ENCODE measurements at places on chromosomes 3 and 15. TPM values are rescaled to one million over a fixed set of nuclear protein-coding genes. Genes with fewer than 3 reads are reported as not detected.

LIPH gene
- total RNA-seq, result 115 TPM

XYLB gene
- 16.4 TPM for total RNA-seq

THOC7 gene
- total RNA-seq, result 54.5 TPM

SCN11A gene
- 1.9 TPM for total RNA-seq

- H3K4me1 ChIP-seq, result no peaks in the 10 kb centered on the region
- no peak overlapping the region for H3K4me3 ChIP-seq
- no peaks in the 10 kb centered on the region for H3K27me3 ChIP-seq
- H3K36me3 ChIP-seq, result no peaks in the 10 kb centered on the region
- H3K27ac ChIP-seq, result no peak overlapping the region
Observed at GRCh38 chr3:59267021-59267420, 217.2 kb upstream of the CFAP20DC start.

DNA sequence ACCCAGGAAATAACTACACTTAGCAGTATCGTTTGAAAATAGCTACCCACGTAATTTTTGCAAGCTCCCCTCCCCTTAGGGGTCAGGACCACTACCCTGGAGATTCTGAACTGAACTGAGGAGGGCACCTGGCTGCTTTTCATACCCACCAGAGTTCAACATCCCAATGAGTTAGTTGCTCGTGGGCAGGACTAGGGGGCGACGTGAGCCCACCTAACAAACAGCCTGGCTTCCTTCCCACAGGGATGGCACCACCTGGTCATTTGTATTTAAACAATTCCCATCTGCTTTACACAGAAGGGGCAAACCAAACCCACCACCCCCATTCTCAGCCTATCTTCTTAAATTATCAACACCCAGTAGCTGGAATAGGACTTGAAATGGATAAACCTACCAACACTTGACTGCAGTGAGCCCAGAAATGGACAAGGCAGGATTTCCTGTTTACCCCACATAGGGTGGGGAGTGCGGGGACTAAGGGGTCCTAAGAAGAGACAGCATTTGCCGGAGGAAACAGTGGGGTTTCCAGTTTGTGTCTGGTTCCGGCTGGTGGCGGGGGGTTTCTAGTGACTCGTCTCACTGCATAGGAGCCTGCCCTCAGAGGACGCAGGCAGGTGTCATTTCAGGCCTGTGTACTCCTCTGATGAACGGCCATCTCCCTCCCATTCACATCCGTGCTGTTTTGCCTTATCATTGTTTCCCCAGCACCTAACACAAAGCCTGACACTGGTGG, 11.6 kb upstream of the VGLL4 start:
- no peak overlapping the region for H3K27ac ChIP-seq
- H3K4me1 ChIP-seq, result peaks cover 30% of the 10 kb centered on the region
- no peaks in the 10 kb centered on the region for H3K36me3 ChIP-seq
- no peak for DNase-seq

DNA sequence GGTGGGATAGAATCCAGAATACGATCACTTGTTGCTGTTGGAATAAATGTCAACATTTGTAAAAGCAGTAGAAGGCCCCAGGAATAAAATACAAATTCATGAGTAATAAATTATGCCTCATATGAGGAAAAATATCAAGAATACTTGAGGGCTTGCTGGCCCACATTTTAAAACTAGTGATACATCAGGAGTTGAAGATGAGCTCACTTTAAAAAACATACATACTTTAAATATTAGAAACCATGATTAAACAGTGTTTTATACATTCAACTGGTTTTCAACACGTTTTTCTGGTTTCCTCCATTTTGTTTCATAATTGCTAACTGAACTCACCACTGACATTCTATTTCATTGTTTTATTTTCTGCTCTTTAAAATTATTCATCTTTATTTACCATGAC, 141.4 kb downstream of the TFG start:
- no peak overlapping the region for H3K27ac ChIP-seq

- no peaks in the 10 kb centered on the region for H3K4me1 ChIP-seq
- no peak overlapping the region for H3K27ac ChIP-seq
- no peaks in the 10 kb centered on the region for H3K36me3 ChIP-seq
Observed at GRCh38 chr3:107275511-107275910, 101.7 kb upstream of the CCDC54 start.

DNA sequence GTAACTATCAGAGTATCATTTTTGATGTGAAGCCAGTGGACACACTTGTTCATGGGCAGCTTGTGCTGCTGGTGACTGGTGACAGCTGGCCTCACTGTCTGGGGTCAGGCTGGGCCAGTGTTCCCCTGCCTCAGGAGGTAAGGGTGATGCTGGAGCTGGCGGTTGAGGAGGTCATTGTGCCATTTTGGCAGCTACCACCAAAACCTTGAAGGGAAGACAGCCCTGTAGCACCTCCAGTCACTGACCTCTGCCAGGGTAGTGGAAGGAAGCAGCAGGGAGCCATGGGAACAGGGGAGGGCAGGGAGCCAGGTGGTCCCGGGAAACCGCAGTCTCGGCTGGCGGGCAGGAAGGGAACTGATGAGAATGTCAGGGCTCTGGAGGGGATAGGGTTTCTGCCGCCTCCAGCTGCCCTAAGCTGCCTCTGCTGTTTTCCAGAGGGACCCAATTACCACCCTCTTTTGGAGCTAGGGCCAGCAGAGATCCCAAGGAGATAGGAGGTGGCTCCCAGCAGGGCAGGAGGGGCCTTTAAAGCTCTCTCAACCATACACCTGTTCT, 24.8 kb downstream of the FOXL2NB start:
- H3K27me3 ChIP-seq, result peaks cover 9% of the 10 kb centered on the region
- DNase-seq, result no peak
- H3K4me3 ChIP-seq, result no peak overlapping the region
- no peaks in the 10 kb centered on the region for H3K4me1 ChIP-seq
- H3K36me3 ChIP-seq, result no peaks in the 10 kb centered on the region
- no peak overlapping the region for H3K27ac ChIP-seq

DNA sequence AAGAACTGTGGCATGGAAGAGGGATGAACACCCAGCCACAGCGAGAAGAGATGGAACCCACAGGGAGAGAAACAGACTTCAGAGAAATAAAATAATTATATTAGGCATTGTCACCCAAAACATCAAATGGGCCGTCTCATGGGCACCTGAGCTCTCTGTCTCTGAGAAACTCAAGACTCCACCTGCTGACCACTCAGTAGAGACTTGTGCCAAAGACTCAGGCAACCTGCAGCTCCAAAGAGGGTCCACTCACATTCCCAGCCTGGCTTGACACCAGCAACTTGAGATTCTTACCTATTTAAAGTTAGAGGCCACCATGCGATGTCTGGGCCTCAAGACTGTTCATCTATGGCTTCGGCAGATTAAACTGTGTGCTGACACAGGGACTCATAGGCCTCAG, 12.0 kb downstream of the SEMA5B start:
- no peaks in the 10 kb centered on the region for H3K4me1 ChIP-seq
- H3K4me3 ChIP-seq, result no peak overlapping the region
- no peaks in the 10 kb centered on the region for H3K36me3 ChIP-seq
- peaks cover 9% of the 10 kb centered on the region for H3K27me3 ChIP-seq
- H3K27ac ChIP-seq, result no peak overlapping the region

All from transverse colon (tissue), 4 donors.